ENCODE measurements at places on chromosomes 12 and 14.

DNA sequence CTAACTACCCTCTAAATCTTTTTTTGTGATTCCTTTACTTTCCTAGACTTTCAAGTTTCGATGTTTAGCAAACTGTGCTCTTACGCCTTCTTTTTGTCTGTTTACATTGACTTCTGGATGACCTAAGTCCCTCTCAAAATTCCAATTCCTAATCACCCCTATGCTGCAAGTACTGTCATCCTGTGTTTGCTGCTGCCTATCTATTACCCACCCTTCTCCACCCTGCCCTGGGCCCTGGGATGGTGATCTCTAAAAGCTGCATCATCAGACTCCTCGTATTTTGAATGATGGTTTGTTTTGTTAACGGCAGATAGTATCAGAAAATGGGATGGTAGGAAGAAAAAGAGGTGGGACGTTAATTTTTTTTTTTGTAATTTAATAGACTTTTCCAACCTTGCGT, 272.1 kb downstream of the DIO2 start:
- DNase-seq: no peak

DNA sequence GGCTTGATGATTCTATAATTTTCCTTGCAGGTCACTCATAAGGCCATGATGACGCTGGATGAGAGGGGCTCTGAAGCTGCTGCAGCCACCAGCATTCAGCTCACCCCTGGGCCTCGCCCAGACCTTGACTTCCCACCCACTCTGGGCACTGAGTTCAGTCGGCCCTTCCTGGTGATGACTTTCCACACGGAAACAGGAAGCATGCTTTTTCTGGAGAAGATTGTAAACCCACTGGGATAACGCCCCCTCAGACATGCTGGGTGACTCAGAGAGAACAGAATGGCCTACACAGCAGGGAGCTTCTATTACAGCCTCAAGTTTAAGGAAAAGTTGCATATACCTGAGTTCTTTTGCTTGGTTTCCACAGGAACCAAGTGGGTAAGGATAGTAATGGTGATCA, 34.3 kb downstream of the SERPINA3 start:
- no peak for DNase-seq

GRCh38 chr12:49410818-49411217, 43.6 kb downstream of the SPATS2 start:
- no peak for DNase-seq

- DNase-seq: no peak
These were observed 987.1 kb upstream of the SEL1L start for GRCh38 chr14:82520765-82521164.

- DNase-seq: no peak
These were observed 879 bp upstream of the HSPB8 start for GRCh38 chr12:119177724-119178380.

- DNase-seq: no peak
These were observed 126.8 kb upstream of the VRK1 start for GRCh38 chr14:96670391-96670790.

DNA sequence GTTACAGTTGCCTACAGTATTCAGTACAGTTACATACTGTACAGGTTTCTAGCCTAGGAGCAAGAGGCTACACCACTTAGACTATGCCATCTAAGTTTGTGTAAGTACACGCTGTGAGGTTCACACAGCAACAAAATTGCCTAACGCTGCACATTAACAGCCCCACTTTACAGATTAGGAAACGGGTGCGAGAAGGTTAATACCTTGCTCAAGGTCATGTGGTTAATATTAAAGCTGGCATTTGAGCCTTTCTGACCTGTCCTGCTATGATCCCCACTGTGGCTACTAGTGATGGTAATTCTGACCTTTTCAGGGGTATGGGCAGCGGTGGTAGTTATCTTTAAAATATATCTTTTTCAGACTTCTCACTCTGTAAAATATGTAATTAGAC, 20.9 kb downstream of the ACVR1B start:
- DNase-seq: no peak

DNA sequence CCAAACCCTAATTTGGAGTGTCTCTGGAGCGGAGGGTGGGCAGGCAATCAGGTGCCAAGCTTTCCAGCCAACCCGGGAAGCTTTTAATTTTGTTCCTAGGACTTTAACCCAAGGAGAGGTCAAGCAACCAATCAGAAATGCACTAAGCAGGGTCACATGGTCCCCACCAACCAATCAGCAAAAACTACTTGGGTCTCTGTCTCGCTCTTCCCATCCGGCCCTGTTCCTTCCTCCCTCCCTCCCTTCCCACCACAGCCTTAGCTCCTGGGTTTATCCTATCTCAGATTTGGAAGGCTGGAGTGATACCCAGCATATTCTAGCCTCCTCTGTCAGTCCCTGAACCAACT, 7.3 kb downstream of the HOXC5 start:
- no peak for DNase-seq

GRCh38 chr12:38374751-38375150, 58.2 kb downstream of the ALG10B start:
- DNase-seq: no peak

DNA sequence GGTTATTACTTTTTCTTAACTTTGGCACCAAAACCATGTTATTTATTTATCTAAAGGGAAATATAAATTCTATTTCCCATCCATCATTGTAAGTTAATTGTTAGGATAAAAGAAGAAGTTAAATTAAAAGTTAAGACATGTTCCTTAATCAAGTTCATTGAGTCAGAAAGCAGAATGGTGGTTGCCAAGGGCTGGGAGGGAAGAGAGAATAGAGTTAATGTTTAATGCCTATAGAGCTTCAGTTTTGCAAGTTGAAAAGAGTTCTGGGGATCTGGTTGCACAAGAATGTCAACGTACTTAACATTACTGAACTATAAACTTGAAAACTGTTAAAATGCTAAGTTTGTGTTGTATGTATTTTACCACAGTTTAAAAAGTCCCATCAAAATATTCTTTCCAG, 63.2 kb upstream of the NR2C1 start:
- no peak for DNase-seq

DNA sequence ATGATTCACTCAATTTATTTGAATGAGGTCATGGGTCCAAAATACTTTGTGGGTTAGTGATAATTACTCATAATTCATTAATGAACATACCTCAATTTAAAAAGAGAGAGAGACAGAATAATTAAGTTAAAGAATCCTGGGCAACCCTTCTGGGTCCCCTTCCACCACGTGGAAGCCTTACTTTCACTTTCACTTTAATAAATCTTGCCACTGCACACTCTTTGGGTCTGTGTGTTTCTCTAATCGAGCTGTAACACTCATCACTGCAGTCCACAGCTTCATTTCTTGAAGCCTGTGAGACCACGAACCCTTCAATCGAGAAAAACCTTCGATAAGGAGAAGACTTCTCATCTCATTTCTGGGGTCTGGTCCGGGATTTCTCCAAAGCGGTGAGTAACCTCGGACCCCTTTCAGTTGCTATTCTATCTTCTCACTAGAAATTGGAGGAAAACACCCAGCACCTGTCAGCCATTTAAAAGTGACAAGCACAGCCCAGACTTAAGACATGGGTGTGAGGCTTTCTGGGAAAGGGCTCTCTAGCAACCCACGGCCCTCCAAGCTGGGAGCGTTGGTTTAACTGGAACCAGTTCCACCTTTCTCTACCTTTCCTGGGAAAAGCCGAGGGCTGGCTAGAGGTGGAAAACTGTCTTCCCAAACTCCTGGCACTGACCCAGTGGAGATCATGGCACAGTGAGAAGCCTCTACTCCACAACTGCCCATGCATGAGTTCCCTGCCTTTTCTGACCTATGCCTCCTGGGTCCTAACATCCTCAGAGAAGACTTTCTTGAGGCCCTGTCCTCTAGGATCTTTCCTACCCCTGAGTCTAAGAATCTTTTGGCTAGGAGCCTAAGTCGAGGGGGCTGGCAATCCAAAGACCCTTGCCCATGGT, 148.8 kb upstream of the ATF7IP start:
- peak; percentile 4 for DNase-seq

- no peak for DNase-seq
These were observed 389.9 kb downstream of the GRIN2B start for GRCh38 chr12:13591488-13591887.

All from activated naive CD8-positive, alpha-beta T cell treated with anti-CD3 and anti-CD28 coated beads for 36 hours (primary cell).